ENCODE measurements at places on chromosomes 16 and 17.
A peak's percentile ranks its signal among the peaks of the same experiment; 100 is the strongest.

- DNase-seq: no peak
Measured at GRCh38 chr17:45070001-45070400, 8.9 kb downstream of the NMT1 start.

GRCh38 chr17:1003633-1003971 lies 6.7 kb downstream of the TIMM22 start:
- no peak for DNase-seq

- DNase-seq: peak; percentile 62
Measured at GRCh38 chr16:24499193-24499814, 40.1 kb upstream of the RBBP6 start.

DNA sequence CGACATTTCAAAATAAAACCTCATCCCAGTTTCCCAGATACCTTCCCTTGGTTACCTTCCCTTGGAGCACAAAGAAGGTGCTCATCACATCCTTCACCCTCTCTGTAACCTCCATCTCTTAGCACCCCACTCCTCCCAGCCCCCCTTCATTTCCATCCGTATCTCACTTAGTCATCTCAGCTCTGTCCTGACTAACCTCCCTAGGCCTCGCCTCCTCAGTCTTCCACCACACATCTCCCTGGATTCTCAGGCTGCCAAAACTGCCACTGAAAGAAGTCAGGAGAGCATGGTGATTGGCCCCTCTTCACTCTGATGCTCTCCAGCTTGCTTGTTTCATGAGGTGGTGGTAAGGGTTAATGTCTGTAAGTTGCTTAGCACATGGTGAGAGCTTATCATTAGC lies 2.3 kb downstream of the ZFP3 start:
- DNase-seq: no peak

DNA sequence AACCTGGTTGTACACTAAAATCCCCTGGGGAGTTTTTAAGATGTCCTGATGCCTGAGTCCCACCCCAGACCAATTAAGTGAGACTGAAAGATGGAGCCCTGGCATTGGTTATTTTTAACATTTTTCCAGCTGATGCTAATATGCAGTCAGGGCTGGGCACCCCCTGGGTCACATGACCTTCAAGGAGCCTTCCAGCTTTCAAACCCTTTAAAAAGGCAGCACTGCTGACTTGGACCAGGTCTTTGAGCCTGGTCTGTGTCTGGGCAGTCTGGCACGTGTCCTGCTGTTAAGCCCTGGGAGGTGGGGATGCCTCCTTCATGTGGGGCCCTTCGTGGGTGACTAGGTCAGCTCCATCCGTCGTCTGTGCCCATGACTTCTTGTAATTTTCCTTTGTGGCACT lies 202.6 kb downstream of the CCDC182 start:
- DNase-seq: no peak

- DNase-seq: no peak
Measured at GRCh38 chr16:9465161-9465560, 373.7 kb downstream of the HAPSTR1 start.

DNA sequence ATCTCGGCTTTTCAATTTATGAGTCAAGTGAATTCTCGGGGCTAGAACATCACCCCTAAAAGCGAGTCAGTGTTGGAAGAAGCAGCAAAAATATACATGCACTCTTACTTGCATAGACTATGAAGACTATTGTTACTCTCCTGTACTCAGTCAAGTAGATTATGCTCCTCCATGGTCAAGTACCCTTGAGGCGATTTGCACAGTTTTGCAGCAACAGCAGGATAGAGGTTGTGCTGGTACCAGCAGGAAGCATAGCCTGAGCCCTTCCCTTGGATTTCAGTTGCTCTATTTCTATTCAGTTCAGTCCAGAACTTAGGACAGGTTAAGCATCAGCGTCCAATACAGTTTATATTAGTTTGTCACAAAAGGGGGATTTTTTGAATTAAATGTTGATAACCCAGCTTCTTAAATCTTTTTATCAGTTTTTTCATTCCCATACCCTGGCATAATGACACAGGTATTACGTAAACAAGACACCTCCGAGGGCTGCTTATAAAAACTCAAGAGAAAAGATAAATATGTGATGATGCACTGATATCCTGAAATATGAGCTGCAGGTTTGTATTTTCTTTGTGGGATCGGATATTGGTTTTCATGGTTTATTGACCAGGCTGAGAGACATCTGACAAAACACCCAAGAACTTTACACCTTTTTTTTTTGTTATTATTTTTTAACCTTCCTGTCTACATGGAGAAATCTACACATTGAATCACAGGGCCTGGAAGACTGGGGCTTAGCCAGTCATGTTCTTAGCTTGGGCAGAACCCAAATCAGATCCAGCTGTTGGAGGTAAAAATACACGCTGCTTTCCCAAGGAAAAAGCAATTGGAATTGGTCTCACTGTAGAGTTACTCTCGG lies 144.1 kb downstream of the PITPNC1 start:
- DNase-seq: no peak

GRCh38 chr16:66069587-66069986 lies 296.9 kb upstream of the CDH5 start:
- no peak for DNase-seq

GRCh38 chr16:65119901-65120401 lies 1.9 kb downstream of the CDH11 start:
- peak; percentile 70 for DNase-seq

DNA sequence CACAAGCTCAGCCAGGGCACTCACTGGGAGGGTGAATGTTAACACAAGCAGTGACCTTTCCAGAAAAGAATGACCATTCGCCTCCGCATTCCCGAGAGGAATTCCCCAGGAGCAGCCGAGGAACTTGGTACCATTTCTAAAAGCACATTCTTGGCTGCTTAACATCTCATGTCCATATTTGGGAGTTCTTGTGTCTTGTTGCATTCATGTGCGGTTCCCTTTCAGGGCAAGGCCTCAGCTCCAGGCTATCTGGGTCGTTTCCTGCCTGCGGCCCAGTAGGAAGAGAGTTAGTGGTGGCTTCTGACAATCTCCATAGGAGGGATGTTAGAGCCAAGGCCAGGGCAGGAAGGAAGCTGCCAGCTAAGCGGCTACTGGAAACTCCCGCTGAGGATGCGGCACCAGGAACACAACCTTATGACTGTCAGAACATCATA lies 27.8 kb upstream of the MEAK7 start:
- peak; percentile 96 for DNase-seq

- DNase-seq: no peak
Measured at GRCh38 chr16:65548470-65548869, 426.6 kb upstream of the CDH11 start.

GRCh38 chr16:32116080-32116479 lies 137.0 kb upstream of the TP53TG3D start:
- DNase-seq: peak; percentile 7

DNA sequence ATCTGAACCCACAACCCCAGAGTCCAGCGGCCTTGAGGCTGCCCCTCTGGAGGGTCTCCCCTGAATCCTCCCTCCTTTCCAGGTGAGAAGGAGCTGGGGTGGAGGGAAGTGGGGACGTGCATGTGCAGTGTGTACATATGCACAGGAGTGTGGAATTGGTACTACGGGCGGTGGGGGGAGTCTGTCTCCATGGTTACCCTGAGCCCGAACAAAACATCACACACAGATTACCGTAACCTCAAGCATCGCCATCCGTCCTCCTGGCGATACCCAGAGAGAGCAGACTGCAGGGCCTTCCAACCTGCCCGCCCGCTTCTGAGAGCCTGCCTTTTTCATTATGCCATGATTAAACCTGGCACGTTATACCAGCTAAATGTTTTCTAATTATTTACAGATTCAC lies 25.1 kb downstream of the GSG1L start:
- no peak for DNase-seq

DNA sequence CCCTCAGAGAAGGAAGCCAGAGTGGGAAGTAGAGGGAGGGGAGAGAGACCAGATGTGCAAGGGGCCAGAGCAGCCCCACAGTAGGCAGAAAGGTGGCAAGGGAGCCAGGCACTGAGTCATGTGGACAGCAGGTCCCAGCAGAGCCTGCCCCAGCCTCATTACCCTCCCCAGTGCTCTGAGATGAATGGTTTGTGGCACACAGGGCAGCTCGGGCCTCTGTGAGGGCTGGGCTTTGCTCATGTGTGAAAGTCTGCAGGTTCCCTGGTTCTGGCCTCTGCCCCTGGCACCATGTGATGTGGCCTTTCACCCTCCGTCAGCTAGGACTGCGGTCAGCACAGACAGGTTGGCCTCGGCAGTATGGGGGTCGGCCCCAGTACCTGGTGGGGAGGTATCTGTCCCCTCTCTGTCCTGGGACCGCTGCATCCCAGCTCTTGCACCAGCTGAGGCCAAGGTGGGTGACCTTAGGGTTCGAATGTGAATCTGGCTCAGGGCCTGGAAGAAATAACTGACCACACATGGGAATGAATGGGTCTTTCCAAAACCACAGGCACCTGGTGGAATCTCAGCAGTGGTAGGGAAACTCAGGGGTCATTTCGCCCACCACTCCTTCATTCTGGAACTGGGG lies 8.9 kb downstream of the LRRC75A start:
- DNase-seq: no peak

- no peak for DNase-seq
Measured at GRCh38 chr16:87794485-87795078, 28.8 kb upstream of the KLHDC4 start.

DNA sequence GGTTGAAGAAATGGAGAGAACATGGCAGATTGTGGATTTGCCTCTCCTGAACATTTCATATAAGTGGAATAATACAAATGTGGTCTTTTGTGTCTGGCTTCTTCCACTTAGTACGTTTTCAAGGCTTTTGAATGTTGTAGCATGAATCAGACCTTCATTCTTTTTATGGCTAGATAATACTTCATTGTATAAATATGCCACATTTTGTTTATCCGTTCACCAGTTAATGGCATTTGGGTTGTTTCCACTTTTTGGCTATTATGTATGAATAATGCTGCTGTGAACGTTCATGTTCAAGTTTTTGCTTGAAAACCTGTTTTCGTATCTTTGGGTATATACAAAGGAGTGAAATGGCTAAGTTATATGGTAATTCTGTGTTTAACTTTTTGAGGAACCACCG lies 130.4 kb downstream of the TANC2 start:
- peak; percentile 52 for DNase-seq

- DNase-seq: peak; percentile 89
Measured at GRCh38 chr17:2053380-2054261, 1.3 kb upstream of the HIC1 start.

DNA sequence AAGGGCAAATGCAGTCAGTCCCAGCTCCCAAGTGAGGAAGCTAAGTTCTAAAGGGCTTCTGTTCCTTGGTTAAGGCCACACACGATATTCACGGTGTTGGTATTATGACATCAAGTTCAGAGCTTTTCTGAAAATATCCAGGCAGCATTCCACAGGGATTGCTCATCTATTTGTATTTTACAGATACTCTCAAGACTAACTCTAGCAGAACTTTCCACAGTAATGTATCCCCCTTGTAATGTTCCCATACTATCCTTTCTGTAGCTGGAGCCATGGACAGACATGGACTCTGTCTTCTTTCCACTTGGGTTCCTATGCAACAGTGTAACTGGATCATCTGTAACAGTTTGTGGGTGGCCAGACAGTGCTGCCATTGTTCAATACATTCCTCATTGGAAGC lies 13.5 kb downstream of the SDR42E1 start:
- peak; percentile 80 for DNase-seq

DNA sequence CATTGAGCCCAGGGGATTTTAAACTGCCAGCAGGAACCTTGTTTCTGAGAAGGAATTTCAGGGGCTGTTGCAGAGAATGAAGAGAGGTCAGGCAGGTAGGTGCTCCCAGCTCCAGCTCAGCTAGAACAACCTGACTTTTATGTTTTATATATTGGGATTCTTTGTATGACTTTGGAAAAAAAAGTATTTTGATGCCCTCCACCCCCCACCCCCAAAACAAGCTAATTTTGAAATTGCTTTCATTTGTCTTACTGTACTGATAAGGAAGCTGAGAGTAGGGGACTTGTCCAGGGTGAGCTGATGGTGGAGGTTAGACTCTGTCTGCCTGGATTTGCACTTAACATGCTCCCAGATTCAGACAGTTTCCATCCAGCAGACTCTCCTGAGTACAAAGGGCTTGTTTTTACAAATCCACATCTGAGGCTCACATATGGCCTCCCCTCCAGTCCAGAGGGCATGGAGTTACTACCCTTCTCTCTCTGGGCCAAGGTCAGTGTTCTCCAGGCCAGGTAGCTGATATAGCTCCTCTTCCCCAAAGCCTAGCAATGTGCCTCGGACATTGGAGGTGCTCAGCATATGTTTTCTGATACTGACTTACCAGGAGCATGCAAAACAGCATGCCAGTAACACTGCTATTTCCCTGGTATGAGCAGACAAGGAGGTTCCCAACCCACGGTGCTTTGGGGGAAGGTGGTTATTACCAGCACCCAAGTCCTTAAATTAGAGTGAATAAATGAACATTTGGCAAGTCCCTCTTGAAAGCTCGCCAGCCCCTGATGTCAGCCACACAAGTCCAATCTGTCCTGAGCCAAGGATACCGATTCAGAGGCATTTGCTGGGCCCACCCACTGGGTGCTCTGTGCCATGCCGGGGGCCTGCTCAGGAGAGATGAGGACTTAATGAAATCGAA lies 11.3 kb downstream of the STX1B start:
- peak; percentile 48 for DNase-seq

DNA sequence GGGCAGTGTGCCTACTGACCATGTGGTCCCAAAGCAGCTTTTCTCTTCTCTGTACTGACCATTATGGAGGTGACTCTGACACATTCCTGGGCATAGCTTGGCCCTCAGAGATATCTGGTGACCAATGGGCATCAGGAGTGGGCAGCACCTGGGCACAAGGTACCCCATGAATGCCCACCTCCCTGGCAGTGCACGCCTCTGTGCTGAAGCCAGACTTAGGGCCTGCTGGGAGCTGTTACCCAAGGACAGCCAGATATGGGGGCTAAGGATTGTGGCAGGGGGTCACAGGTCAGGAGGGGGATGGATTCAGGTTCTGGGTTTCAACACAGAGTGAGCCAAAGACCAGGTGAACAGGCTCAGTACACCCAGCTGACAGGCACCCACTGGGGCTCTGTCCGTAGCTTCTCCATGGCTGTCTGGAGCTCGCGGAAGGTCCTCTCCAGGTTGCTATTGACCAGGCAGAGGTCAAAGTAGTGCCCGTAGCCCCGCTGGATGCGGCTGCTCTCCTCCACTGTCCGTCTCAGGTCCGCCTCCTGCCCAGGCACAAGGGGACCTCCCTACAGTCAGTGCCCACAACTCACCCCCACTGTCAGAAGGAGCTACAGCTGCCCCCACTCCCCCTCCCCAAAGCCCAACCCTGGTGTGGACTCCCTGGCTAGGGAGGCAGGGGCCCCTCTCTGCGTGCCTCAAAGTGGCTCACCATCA lies 29.7 kb downstream of the MPP2 start:
- DNase-seq: no peak
